ENCODE measurements at places on chromosomes 3 and 15.

- DNase-seq, result no peak
Measured at GRCh38 chr3:52458770-52459545, 3.6 kb downstream of the NISCH start.

GRCh38 chr3:134769287-134769868 lies 25.7 kb upstream of the EPHB1 start:
- peak; percentile 29 for DNase-seq

GRCh38 chr3:23952646-23953045 lies 7.6 kb downstream of the NR1D2 start:
- DNase-seq, result no peak

GRCh38 chr15:26889298-26889898 lies 22.5 kb downstream of the GABRA5 start:
- DNase-seq, result peak; percentile 19

DNA sequence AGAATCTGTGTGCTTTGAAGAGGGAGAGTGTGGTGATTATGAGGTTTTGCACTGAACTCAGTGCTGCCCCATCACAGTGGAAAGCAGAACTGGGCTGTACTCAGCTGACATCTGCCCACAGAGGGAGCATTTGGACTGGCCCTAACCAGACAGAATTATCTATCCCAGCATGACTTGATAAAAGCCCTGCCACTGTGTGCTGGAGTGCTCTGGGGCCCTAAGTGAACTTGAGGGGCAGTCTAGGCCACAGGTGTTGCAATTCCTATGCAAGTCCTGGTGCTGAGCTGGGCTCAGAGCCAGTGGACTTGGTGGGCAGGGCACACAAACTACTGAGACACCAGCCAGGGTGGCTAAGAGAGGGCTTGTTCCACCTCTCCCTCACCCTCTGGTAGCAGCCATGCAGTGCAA lies 269.2 kb upstream of the CTNNB1 start:
- no peak for DNase-seq
